Amygdala (tissue), 56 donors: ENCODE measurements at places on chromosomes 12 and 14.

DNA sequence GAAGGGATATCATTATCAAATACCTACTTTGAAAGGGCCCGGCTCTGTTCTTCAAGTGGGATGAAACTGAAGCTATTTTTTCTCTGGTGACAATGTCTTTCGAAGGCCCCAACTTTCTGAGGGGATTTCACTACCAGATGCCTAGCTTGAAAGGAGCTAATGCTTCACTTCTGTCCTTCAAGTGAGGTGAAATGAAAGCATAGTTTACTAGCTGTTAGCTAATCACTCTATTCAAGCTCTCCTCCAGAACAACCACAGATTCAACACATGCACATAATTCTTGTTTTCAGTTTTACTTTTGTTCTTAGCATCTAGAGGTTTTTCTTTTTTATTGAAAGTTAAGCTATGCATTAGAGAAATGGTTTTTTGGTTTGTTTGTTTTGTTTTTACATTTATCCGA, 571.4 kb downstream of the NOVA1 start:
- no peak for DNase-seq

DNA sequence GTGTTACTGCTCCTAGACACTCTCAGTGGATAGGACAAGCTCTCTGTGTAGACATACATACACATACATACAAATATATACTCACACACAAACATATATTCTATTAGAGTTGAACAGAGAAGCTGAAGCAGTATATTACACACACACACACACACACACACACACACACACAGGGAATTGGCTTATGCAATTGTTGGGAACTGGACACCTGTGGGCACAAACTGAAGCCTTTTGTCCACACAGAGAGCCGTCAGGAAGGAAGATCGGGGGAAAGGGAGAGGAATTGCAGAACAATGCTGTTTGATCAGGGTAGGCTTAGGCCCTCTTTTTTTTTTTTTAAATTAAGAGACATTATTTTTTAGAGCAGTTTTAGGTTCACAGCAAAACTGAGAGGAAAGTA, 180.7 kb upstream of the DDHD1 start:
- no peak for DNase-seq

- DNase-seq: no peak
These were observed 268.7 kb upstream of the TBX3 start for GRCh38 chr12:114952573-114953271.

DNA sequence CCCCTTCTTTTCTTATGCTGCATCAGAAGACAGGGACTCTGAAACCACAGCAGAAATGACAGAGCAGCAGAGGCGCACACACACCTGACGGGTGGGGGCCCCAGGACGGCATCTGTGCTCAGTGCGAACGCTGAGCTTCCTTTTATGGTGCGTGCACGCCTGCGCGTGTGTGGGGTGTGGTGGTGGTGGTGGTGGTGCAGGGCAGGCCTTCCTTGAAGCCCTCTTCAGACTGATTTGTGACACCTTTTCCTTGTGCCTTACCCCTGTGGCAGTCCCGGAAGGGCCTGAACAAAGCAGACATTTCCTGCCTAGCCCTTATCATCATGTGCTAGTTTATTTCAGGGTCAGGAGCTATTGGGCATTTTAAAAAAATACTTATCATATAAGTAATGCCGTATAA, 75.7 kb downstream of the TSPAN9 start:
- no peak for DNase-seq

DNA sequence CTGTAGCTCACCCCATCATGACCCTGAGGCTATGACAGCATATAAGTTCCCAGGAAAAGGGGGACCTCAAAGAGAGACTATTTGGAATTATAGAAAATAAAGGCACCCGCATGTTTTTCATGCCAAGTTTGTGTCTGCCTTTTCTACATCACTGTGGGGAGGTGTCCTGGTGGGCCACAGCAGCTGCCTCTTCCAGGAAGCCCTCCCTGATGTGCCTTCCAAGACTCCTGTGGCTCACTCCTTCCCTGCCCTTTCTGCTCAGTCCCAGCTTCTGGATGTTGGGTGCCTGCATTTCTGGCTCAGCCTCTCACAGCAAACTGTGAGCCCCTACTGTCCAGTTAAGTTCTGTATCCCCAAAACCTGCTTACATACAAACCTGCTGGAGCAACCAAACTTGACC, 36.3 kb upstream of the BEGAIN start:
- no peak for DNase-seq

DNA sequence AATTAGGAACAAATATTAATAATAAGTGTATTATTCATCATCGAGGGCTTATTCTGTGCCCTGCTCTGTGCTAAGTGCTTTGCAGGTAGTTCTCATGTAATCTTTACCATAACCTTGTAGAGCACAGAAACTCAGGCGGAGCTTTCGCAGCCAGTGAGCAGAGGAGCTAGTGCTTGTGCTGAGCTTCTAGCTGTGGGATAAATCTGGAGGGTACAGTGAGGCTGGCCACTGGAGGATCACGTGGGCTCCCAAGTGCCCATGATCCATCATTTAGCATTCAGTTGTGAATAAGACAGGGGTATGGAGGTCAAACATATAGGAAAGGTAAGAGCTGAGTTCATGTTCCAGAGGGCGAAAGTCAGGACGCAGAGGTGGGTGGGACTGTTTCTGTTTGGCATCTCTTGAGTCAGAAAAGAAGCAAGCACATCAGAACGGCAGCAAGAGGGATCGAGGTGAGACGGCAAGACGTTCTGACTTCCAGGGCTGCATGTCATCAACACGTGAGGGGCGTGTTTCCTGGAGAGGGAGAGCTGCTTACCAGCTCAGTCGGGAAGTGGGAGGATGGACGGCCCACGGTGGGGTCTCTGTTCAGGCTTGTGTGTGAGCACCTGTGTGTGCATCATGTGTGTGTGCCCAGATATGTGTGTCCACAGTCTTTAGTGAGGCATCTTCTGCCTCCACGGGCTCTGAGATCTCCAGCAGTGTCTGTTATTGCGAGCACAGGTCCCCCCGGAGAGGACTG, 16.8 kb upstream of the KRT80 start:
- DNase-seq: no peak

GRCh38 chr12:51959211-51959610, 7.7 kb downstream of the ACVR1B start:
- no peak for DNase-seq

GRCh38 chr12:76551482-76551888, 8.1 kb downstream of the OSBPL8 start:
- no peak for DNase-seq

- DNase-seq: no peak
These were observed 92.9 kb downstream of the ERC1 start for GRCh38 chr12:1083889-1084262.

DNA sequence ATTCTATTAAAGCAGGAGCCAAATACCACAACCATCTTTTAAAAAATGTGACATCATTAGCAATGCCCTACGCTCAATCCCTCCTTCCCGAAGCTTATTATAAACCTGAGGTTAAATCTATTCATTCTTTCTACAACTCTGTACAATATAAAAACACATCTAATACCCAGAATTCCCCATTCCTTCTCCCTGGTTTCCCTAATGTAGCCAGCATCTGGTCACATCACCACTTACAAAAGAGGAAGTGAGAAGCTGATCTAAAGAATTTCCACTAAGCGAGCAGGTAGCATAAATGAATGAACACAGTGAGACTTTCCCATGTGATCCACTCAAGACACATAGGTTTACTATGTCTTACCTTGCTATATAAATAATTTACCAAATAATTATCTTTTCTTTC, 90.4 kb downstream of the LRP6 start:
- DNase-seq: no peak

DNA sequence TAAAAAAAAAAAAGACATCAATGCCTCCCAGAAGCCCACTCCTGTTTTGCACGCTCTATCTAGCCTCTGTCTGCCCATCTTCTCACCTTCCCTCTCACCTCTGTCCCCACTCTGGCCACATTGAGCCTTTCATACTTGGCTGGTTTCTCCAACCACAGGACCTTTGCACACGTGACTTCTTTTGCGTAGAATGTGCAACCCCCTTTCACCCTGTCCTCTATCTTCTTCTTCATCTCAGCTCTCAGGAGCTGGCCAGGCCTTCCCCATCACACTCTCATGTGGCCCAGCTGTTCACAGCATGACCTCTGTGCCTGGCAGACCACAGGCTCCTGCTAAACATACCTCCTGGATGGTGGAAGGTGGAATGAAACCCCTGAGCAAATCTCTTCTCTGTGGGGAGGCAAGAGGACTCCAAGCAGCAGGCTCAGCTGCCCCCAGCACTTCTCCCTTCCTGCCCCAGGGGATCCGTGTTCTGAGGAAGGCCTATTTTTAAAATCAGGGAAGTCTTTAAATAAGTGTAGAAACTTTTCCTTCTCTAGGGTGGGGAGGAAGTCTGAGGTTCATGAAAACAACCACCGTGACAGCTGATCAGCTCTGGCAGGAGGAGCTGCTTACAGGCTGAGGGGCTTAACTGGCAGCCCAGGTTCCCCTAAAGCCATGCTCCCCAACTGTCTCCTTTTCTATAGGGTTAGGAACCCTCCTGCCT, 11.6 kb downstream of the HVCN1 start:
- DNase-seq: no peak

GRCh38 chr14:105094193-105094907, 29.1 kb upstream of the GPR132 start:
- DNase-seq: no peak

DNA sequence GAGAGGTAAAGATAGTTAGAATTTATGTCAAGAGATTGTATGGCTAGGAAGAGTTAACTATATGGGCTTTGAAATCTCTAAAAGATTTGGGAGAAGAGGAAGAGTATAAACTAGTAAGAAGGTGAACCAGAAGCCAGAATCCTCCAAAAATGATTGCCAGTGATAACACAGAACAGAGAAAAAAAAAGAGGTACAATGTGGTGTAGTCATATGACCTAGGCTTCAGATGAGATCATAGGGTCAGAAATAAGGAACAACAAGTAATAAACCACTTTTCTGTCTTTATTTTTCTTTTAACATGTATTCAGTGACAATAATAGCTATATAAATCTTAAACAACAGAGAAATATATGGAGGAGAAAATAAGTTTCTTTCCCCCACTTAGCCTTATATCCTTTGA, 2.0 kb upstream of the NECAP1 start:
- DNase-seq: no peak

DNA sequence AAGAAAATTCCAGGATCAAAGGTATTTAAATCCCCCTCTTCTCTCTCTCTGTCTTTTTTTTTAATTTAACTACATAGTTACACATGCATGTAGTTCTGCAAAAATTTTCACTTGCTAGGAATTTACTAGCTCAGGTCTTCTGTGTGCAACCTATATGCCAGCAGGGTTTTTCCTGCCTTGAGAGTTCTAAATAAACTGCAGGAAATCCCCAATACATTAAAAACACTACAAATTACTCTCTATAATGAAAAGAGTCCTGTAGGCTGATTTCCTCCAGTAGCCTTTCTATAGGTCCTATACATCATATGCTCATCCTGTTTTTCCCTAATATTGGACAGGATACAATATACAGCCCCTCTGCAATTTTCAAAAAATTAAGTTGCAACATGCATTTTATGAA, 27.7 kb upstream of the ATXN7L3B start:
- DNase-seq: no peak

DNA sequence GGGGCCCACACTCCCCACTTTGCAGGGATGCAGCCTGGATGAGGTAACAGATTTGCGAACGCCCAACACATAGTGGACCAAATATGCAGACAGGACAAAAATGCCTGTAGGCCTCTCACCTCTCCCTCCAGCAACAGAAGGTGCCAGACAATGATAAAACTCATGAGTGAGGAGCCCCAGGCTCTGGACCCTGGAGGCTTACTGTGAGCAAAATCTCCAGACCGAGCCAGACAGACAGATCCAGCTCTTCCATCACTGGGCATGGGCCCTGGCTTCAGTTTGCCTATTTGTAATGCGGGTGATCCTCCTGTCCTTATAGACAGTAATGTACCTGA, 42.3 kb downstream of the IRF2BPL start:
- no peak for DNase-seq

DNA sequence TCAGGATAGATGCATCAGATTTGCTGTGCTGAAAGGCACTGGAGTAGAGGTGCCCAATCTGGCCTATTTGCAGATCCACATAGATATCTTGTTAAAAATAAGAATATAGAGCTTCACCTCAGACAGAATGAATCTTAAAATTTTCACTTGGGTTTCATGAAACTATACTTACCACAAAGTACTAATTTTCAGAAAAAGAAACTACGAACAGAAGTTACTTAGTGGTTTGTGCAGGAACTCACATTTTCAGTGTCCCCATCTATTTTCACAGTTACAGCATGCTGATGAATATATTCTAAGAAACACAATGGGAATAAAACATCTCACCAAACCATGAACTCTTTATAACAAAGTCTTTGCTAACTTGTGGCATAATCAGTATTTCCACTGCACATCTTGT, 449.4 kb downstream of the RERGL start:
- DNase-seq: no peak

GRCh38 chr12:50749459-50749882, 14.4 kb upstream of the ATF1 start:
- DNase-seq: no peak

- DNase-seq: no peak
These were observed 37.4 kb downstream of the MMAB start for GRCh38 chr12:109535863-109536250.

GRCh38 chr14:23137192-23137812, 18.2 kb upstream of the CEBPE start:
- DNase-seq: no peak
